SW480 (cell line): ENCODE measurements at places on chromosomes 7 and 10.

GRCh38 chr10:112191041-112191590 is 7.6 kb upstream of the GPAM start:
- DNase-seq, result no peak

DNA sequence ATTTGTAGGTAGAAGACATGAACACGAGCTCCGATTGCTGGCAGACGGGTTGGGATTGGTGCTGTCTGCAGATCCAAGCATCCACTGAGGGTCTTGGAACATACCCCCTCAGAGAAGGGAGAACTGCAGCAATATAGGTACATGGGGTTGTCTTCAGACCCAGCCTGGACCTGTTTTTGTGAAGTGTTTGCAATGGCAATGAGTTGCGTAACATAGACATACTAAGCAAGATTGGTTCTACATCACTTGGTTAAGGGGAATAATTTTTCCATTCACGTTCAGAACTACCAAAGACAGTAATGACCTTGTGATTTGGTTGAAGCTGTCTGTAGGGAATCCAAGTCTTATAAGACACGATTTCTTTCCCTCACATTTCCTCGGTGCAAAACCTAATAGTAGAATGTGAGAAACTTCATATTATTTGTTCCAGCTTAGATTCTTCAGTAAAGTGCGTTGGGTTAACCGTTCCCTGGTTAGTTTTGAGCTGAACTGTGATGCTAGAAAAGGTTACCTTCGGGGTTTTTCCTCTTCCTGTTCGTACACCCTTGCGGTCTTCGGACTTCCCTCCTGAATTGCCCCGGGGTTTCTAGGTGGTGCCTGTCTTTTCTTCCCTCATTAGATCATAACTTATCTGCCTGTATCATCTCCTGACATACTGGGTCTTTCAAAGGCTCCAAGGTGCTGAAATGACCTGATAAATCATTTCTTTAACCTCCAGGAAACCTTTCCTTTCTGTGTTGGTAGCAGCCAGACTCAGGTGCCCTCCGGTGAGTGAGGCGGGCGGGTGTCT is 14.4 kb downstream of the PROSER2 start:
- no peak for DNase-seq

- DNase-seq, result peak; percentile 30
These were observed 27.0 kb upstream of the ZPBP start for GRCh38 chr7:50119815-50120637.

DNA sequence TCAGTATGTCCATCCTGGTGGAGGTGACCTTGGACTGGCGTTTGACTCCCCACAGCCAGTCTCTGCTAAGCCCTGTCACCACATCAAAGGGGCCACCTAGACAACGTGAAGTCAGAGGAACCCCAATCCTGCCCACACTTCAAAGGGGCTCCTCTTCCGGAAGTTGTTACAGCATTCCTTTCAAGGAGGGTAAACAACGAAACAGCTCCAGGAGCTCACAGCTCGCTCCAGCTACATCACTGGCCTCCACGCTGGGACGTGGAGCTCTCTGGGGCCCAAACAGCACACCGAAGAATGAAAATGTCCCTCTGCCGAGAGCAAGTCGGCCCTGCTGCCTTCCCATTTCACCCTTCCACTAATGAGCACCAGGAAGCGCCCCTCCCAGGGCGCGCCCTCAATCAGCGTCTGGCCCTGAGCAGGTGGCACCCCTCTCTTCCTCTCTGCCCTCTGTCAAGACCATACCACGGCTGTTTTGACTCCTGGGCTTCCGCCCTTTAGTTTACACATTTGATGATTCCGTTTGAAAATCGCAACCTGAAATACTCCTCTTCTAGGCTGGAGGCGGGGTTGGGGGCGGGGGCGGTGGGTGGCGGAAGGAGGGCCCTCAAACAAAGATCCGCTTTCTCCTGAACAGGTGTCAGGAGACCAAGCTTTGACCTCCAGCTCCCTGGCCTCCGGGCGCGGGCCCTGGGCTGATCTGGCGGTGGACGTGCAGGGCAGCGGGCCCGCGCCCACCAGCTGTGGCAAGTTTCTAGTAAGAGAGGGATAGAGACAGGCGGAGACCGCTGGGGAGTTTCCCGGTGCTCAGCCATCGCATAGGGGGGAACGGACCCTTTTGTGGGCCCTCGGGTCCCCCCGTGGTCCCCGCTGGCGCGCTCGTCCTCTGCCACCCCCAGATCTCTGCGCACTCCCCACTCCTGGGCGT is 53.1 kb upstream of the KDM7A start:
- DNase-seq, result peak; percentile 100

DNA sequence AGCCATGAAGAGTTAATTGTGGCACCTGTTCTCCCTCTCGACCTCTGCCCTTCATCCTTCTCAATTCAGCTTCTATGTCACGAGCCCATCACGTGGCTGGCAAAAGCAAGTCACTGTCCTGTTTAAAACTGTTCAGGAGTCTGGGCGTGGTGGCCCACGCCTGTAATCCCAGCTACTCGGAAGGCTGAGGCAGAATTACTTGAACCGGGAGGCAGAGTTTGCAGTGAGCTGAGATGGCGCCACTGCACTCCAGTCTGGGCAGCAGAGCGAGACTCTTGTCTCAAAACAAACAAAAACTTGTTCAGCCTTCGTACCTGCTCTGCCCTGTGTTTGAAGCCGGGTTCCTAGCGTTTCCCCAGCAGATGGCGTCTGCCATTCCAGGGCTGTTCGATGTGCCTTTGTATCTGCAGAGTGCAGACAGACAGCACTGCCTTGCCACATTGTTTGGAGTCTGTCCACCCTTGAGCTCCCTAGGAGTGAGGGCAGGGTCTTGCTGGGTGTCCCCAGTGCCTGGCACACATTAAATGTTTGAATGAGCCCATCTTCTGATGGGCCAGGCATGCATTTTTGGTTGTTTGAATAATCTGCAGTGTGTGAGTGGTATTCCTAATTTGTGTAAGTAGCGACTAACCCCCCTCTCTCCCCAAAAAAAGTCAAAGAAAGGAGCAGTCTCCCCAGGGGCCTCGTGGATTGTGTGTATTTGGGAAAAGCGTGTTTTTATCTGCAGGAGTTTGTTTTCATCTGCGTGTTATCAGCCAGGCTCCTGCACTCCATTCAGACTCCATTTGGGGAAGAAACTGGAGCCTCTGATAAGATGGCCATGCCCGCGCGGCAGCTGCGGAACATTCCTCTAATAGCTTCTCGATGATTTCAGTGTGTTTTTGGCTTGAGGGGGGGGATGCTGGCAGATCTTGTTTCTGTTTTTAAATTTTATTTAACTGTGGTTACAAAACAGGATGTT is 61.2 kb downstream of the DNAJB6 start:
- DNase-seq, result peak; percentile 46
